Stimulated activated CD8-positive, alpha-beta memory T cell treated with anti-CD3 and anti-CD28 coated beads, Interleukin-7, amount 100 ng/mL, for 24 hours (primary cell): ENCODE measurements at places on chromosomes 16 and 17.

DNA sequence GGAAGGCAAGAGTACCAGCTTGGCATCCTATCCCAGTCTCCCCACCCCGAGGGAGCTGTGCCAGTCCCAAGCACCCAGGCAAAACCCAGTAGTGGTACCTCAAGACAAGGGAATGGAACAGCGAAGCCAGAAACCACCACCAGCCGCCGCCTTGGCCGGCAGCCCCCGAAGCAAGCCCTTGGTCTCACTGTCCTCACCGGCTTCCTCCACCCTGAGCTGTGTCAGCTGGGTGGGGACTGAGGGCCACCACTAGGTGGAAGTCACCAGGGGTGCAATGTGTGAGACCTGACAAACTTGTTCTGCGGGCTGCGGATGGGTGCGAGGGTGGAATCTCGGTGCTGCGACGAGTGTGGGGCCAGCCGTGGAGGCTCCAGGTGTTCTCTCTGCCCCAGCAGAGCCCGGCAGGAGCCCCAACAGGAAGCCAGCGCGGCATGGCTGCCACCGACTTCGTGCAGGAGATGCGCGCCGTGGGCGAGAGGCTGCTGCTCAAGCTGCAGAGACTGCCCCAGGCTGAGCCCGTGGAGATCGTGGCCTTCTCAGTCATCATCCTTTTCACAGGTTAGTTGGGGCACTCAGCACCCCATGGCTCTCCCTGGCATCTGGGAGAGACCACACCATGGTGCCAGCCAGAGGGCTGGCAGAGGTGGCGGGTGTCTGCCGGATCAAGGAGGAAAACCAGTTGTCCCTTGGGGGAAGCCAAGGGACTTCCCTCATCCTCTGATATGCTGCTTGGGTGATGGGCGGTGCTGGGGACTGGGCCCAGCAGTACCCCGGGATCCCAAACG lies 6.7 kb downstream of the SMIM5 start:
- DNase-seq, result no peak

- DNase-seq, result no peak
Observed at GRCh38 chr16:86517652-86518258, 7.4 kb downstream of the FOXF1 start.

DNA sequence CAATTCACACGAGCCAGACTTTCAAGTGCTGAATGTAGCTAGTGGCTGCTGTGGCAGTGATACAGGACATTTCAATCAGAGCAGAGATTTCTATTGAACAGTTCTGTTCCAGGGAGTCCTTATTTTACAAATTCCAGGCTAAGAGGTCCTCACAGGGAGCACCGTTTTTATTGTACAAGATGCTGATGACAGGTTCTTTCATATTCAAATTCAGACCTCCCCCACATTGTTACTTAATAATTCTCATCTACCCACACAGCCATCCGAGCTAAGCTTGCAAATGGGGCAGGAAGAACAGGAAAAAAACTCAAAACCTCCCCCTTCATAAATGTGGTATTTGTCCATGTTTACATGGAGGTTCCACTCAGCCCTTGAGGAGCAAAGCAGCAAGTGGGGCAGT lies 9.8 kb downstream of the GABARAPL2 start:
- no peak for DNase-seq

DNA sequence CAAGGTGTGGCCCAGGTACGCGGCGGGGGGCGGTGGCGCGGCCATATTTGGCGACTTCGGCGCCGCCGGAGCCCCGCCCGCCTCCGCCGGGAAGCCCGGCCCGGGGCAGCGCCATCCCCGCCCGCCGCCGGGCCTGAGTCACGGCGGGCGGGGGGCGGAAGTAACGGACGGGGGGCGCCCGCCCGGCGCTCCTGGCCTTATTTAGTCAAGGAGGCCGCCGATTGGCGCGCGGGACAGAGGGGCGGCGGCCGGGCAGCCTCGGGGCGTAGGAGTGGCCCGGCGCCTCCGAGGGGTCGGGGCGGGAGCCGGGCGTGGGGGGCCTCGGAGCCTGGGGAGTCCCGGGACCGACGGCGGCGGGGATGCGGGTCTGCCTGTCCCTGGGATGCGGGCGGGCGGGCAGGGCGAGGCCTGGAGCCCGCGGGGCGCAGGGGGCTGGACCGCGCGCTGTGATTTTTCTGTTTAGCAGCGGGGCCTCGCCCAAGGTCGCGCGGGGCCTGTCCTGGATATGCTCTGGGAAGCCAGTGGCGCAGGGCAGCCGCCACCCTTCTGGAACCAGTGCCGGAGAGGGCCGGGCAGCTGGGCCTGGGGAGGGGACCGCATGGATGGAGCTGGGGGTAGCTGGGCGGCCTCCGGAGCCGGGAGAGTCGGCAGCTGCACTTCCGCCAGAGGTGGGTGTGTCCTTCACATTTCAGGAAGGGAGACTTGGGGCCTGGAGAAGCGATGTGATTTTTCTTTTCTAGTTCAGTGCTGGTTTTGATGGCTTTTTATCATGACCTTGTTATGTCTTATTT lies 2.3 kb upstream of the ACTG1 start:
- no peak for DNase-seq

DNA sequence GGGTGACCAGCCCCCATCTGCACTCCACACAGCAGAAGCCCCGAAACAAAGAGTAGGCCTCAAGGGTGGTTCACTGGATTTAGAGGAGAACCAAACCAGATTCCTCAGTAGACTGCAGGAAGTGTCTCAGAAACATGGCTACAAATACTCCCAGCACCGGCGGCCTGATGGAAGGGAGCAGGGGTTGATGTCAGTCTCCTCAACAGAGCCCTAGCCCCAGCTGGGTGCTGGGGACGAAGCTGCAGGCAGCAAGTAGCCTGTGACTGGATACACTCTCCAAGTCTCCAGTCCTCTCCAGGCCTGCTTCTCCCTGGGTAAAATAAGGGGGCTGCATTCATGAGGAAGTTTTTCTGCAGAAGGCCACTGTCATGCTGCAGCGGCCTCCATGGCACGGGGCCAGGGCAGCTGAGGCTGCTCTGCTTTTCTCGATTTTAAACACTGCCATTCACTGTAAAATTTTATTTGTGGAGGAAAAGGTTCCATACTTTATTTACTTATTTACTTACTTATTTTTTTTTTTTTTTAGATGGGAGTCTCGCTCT lies 36.7 kb upstream of the SREBF1 start:
- DNase-seq, result no peak

- DNase-seq, result no peak
Observed at GRCh38 chr16:15564604-15565339, 78.2 kb downstream of the MARF1 start.

GRCh38 chr16:25009822-25010221 lies 5.3 kb downstream of the ARHGAP17 start:
- no peak for DNase-seq

DNA sequence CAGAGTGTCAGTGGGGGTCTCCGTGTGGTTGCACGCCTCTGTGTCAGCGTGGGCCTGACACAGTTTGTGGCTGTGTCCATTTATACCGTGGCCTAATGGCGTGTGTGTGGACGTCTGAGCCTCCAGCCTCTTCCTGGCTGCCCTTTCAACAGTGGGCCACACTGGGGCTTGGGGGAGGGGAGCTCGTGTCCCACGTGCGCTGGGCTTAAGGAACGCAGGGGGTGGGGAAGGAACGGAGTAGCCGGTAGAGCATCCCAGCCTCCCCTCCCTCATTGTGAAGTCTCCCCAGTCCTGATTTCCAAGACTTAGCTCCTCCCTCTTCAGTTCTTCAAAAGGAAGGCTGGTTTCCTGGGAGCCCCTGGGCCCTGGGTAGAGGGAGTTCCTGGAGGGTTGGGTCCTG lies 9.5 kb upstream of the HES7 start:
- no peak for DNase-seq

- no peak for DNase-seq
Observed at GRCh38 chr17:7435676-7436555, 681 bp downstream of the TMEM102 start.

GRCh38 chr17:74326506-74326905 lies 480 bp downstream of the KIF19 start:
- no peak for DNase-seq

DNA sequence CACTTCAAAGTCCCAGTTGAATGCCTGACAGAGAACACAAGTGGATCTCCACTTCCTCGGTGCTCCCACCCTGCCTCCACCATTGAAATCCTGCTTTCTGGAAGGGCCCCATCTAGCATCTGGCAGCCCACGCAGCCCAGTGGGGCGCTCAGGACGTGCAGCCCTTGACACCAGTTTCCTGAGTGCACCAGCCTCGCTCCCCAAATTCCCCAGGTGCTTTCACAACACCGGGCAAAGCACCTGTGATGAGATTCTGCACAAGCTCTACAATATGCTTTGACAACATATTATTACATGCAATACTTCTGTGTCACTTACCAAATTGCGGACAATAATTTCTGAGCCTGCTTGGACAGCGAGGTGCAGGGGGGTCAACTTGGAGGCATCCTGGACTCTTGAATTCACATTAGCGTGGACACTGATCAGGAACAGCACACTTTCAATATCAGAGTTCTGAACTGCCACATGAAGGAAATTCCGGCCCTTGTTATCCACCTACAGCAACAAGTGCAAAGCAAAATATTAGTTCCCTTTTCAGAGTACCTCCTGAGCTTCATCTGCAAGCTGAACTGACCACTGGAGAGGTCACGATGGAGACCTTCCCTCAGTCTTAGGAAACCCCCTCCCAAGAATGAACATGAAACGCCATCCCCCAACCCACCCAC lies 33.9 kb downstream of the CYB5D2 start:
- no peak for DNase-seq

GRCh38 chr16:86498671-86499439 lies 11.5 kb upstream of the FOXF1 start:
- DNase-seq, result no peak

DNA sequence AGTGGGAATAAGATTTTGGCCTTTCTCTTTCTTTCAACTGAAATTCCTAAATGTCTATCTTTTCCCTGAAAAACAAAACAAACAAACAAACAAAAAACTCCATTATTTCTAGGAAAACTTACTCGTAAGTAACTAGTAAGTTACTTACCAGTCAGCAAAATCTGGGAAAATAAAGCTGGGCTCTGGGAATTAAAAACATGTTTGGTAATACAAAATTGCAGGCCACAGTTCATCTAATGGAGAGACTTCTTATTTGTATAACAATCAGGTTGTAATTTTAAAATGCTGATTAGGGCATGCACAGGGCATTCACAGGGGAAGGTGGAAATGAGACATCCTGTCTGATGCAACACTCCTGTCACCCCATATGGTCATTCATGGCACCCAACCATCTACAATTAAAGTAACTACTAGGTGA lies 3.8 kb upstream of the WIPI1 start:
- no peak for DNase-seq

DNA sequence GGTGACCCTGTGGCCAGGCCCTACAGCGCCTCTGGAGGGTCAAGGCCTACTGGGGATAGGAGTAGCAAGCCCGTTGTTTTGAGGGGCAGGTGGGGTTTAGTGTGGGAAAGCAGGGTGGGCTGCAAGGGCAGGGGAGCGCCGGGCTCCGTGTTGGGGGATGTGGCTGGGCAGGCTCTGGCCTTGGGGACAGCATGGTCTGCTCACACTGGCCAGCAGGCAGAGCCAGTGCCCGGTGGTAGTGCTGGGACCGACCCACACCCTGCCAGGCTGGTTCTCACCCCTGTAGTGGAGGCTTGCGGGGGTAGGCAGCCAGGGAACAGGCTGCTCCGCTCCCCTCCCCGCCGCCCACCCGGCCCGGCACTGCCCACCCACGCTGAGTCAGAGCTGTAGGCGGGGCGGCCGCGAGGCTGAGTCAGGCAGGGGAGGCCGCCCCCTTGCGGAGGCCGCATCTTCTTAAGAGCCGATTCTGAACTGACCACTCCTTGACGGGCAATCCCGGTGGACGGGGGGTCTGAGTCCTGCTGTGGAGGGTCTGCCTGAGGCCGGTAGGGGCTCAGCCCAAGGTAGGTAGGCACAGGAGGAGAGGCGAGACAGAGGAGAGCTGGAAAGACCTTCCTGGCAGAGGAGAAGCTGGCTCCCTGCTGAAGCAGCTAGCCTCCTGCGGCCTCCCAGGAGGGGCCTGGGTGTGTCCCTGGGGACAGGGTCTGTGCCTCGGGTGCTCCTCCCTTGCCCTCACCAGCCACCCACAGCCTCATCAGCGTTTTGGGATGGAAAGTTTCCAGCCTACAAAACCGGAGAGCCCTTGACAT lies 62.4 kb downstream of the BAIAP2 start:
- peak; percentile 35 for DNase-seq

DNA sequence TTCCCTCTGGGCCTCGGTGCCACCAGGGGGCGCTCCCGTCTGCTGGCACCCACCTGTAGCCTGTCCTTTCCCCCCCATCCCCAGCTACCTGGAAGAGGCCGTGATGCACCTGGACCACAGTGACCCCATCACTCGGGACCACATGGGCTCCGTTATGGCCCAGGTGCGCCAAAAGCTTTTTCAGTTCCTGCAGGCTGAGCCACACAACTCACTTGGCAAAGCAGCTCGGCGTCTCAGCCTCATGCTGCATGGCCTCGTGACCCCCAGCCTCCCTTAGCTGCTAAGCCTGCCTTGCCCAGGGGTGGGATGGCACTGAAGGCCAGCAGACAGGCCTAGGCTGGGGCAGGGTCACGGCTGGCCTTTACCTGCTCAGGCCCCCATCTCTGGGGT lies 818 bp upstream of the NRN1L start:
- peak; percentile 56 for DNase-seq

DNA sequence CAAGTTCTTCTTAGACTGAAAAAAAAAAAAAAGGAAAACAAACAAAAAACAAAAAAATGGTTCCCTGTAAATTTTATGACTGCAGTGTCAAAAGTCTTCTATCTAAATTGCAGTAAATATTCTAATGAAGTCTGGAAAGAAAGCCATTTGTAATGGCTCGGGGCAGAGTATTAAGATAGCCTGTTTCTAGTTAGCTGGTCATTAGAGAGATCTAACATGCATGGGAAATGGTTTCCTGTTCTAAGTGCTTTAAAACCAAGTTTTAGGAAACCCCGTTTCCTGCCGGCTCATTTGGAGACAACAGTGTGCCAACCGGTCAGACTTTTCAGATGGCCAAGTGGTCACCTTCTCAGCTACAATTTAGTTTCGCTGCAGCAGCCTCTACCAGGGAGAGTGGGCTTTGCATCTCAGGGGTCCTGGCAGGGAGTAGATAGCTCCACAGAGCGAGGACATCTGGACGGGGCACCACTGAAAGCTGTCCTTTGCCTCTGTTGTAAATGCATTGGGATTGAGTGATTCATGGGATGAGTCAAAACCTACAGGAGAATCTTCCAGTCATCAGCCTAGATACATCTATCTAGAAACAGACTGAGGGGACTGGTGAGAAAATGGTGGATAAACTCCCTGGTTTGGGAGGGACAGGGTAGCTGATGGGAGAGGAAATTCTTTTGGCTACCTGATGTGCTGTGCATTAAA lies 473.2 kb upstream of the SALL1 start:
- no peak for DNase-seq

- DNase-seq, result peak; percentile 39
Observed at GRCh38 chr17:42980766-42981397, 517 bp downstream of the RUNDC1 start.
